ENCODE measurements at places on chromosomes 16 and 17.

- no peak for DNase-seq
Measured at GRCh38 chr17:57145347-57145746, 60.3 kb downstream of the AKAP1 start.

DNA sequence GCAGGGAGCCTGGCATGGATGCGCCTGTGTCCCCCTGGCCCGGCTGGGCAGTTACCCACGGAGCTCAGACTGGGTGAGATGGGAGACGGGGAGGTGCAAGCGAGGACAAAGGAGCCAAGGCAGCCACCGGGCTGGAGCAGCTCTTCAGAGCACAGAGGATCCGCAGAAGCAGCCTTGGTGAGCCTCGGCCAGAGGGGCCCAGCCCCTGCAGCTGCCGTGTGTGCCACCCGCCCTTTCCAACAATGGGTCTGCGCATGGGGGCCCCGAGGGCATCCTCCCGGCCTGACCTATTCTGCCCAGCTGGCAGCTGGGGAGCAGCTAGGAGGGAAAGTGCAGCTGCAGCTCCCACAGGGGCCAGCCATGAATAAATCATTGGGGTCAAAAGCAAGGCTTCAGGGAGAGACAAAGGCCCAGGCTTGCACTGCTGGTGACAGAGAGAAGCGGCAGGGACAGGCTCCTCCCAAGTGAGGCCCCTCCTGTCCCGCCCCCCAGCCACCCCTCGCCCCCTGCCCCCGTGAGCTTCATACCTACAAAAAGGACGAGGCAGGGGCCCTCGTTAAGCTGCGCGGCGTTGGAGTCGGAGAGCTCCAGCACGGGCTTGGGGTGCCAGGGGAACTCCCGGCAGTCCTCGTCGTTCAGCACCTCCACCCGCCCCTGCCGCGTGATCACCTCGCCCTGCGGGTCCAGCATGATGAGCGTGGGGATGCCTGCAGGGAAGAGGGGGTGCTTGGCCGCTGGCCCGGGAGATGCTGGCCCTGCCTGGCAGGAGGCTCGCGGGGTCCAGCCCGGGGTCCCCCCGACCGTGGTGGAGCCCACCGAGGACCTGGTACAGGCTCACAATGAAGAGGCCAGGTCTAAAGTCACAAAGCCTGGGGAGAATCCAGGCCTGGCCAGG lies 22.6 kb downstream of the MRM3 start:
- DNase-seq: no peak

- DNase-seq: peak; percentile 99
Measured at GRCh38 chr17:50210240-50211225, 9.1 kb upstream of the COL1A1 start.

- no peak for DNase-seq
Measured at GRCh38 chr17:5330981-5331380, 48.9 kb downstream of the RABEP1 start.

DNA sequence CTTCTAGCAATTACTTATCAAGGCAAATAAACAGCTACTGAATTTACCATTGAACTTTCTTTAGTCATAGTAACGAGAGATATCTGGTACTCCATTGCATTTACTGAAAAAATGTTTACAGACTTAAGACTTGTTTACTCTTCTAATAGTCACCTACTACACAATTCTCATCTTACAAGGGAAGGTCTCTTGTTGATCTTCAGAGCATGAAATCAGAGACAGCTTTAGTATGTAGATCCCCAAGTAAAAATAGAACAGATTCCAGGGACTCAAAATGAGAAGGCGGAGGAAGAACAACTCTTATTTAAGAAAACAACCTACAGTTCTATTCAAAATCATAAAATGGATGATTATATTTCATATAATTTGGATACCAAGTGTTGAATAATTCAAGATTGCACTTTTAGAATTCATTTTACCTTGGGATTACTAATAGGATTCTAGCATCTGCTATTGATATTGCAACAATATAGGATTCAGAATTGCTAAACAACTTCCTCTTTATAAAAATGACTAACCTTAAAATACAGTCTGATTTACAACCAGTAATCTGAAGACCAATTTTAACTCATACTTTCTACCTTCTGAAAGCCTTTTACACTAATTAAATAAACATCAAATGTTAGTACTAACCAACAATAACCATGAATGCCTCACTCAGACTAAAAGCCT lies 20.8 kb downstream of the UBE2G1 start:
- no peak for DNase-seq

- DNase-seq: no peak
Measured at GRCh38 chr16:83606486-83607030, 201.2 kb upstream of the HSBP1 start.

DNA sequence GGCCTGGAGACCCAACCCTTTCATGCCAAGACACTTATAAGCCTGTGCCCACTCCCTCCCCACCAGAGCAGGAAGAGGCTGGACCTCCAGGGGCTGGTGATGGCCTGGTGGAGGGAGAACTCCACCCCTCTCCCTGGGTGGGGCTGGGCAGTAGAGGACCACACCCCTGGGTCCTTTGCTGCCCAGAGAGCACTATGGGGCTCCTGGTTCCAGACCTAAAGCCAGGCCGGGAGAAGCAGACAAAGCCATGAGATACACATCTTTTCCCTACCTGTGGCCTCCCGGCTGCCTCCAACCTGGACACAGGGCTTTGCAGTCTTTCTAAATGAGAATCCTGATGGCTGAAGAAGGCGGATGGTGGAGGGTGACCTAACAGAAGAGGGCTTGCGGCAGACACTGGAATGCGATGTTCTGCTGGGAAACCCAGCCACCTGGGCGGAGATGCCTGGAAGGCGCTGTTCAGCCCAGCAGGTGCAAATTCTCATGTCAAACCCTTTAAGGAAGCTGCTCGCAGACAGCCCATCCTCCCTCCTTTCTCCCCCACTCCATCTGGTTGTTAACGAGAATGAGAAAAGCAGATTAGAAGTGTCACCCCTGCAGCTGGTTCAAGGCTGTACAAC lies 43.9 kb upstream of the KIFC3 start:
- DNase-seq: no peak

- DNase-seq: peak; percentile 40
Measured at GRCh38 chr17:20073055-20073979, 64.2 kb downstream of the SPECC1 start.

DNA sequence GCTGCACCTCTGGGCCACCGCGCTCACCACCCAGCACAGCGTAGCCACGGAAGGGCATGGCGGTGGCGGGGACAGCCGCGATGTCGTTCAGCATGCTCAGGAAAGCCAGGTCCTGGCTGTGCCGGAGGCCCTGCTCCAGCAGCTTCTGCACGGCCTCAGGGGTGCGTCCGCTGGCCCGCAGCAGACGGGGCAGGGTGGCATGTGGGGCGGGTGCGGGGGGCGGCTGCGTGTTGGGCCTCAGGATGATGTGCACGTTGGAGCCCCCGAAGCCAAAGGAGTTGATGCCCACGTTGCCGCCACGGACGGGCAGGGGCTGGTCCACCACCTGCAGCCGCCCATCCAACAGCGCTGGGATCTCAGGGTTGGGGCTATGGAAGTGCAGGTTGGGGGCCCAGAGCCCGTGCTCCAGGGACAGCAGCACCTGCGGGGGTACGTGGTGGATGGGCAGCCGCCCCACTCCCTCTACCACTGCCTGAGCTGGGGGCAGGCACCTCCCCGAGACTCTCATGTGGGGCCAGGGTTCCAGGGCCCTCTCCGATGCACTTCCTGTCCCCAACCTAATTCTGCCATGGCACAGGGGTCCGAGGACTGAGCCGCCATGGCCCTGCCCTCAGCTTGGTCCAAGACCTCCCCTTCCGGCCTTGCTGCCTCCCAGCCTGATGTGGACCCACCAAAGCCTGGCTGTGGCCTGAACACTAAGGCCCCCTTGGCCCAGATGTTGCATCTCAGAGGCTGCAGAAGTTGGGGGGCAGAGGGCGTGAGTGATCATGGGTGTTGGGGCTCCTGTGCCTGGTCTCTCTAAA lies 6.6 kb downstream of the FASN start:
- DNase-seq: no peak

- DNase-seq: no peak
Measured at GRCh38 chr17:45189009-45189408, 27.3 kb downstream of the HEXIM2 start.

DNA sequence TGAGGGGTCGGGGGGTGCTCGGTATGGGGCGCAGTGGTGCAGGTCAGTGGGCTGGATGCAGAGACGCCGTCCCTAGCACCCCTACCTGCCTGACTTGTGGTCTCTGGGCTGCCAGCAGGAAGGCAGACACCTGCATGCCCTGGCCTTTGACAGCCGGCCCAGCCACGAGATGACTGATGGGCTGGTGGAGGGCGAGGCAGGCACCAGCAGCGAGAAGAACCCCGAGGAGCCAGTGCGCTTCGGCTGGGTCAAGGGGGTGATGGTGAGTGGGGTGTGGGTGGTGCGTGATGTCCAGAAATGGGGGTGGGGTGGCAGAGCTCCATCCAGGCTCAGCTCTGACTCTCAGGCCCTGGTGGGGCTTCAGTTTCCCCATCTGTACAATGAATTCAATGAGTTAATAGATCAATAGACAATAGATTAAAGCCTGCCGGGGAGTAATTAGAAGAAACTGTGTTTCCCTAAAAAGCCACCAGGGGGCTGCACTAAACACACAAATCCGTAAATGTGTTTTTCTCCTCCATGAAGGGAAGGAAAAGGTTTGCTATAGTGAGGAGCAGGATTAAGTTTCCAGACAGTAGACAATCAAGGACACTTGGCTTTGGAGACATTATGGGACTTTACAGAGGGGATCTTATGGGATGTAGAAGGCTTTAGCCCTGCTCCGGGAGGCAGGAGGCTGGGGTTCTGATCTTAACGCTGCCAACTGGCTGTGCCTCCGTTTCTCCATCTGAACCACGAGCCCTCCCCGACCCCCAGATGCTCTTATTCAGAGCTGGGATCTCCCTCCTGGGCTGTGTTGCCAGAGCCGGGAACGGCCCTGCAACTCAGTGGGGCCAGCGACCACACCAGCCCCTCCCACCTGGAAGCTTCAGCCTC lies 2.2 kb downstream of the SLC12A3 start:
- DNase-seq: peak; percentile 50

DNA sequence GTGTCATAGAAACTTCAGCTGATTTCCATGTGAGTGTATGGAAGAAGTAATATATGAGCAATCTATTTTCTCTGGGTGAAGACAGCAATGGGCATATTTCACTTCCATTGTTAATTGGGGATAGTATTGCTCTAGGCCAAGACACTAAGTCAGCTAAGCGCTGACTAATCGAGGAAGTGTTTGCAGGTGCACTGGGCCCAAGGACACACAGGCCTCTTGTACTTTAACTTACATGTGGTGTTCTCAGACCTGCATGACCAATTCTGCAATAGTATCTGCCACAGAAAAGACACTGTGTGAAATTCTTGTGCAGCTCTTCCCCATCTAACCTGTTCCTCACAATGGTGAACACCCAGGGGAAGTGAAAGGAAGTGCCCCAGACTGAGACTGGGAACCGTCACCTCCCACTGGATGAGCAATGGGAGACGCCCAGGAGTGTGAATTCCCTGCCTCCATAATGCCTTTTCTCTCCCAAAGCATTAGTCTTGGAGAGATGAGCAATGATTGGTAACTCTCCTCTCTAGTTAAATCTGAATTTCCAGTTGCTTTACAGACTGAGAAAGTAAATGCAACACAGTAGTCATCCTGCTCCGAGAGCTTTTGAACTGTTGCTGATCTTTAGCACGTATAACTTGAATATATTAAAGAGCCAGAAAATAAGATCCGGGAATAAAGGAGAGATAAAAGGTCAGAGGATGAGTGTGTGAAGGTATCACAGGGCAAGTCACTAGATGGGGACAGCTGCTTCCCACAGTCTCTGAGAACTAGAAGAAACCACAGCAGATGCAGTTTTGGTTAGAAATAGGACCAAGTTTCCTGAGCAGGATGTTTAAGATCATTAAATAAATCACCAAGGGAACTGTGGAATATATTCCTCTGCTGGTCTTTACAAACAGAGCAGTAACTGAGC lies 82.6 kb downstream of the CDK5R1 start:
- no peak for DNase-seq

DNA sequence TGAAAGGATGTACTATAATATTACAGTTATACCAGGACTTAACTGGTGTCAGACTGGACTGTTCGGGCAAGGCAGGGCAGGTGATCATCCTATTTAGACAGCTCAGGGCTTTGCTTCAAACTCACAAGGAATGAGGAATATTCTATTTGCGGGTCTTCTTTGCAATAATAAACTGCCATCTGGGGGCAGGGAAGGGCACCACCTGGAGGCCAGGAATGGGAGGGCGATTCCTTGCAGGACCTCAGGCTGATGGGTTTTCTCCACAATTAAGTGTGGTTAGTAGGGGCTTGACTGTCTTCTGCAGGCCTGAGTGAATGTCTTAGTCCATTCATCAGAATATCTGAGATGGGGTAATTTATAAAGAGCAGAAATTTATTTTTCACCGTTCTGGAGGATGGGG lies 424.1 kb downstream of the CA10 start:
- no peak for DNase-seq

- DNase-seq: peak; percentile 4
Measured at GRCh38 chr16:23729503-23730424, 16.7 kb upstream of the ERN2 start.

- no peak for DNase-seq
Measured at GRCh38 chr16:4316108-4316863, 419 bp downstream of the GLIS2 start.

DNA sequence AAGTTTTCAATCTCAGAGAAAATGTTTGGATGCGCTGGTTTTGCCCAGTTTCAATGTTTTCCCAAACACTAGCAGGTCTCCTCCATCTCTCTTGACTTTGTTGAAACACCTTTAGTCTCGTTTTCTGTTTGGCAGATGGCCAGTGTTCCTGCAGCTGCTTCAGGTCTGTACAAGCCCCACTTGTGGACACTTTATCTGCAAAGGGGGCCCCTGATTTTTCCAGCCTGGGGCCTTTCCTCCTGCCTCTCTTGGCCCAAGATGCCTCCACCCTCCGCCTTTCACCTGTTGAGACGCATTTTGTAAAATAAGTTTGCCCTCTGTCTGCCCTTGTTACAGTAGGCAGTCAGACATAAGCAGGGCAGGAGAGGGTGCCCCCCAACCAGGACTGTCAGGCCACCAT lies 21.8 kb upstream of the PRM1 start:
- no peak for DNase-seq

- no peak for DNase-seq
Measured at GRCh38 chr16:70381604-70382342, 35.1 kb downstream of the DDX19A start.

DNA sequence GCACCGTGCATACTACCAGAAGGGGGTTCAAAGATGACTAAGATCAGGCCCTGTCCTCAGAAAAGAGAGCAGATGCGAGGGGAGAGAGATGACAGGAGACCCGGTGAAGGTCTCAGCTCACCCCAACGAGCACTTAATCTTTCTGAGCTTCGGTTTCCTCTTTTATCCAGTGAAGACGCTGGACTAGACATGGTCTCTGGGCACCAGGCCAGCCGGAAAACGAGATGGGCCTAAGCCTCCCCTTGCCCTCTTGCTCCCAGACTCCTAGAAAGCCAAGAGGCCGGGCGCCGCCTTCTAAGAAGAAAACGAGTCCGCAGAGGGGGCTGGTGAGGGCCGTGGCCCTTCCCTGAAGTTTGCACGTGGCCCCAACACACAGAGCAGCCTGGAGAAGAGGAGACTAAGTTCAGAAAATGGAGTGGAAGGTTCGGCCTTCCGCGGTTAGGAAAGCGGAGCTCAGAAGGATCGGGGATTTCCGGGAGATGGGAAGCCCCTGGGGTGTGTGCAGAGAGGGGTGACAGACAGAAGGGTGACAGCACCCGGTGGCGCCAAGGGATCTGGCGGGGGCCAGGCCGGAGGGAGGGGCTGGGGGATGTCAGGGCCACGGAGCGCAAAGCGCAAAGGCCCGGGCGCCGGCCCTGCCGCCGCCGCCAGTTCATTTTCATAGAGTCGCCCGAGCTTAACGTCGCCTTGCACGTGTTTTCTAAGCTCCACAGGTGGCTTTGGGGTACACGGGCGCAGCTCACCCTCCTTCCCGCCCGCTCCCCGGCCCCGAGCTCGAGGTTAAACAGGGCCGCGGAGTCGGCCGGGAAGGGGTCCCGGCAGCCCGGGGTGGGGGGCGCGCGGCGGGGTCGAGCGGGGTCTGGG lies 42.1 kb upstream of the BHLHA9 start:
- DNase-seq: no peak
